ENCODE measurements at places on chromosomes 16 and 17.

- peak; percentile 8 for DNase-seq
Observed at GRCh38 chr16:11356573-11357331, 11.5 kb downstream of the RMI2 start.

DNA sequence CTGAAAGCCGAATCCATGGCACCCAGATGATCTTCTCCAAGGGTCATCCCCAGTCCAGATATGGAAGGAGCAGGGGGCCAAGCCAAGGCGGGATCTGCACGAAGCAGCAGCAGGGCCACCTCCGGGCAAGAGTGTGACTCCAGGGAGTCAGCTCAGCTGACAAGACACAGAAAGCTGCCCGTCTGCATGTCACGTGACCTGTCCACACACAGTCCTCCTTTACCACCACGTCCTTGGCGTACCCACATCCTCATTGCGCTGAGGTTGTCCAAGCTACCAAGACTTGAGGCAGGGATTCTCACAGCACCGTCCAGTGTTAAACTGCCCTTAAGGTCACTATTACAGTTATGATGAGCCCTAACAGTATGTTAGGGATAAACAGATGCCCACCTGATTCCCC is 11.3 kb upstream of the CYTH1 start:
- no peak for DNase-seq

GRCh38 chr16:80710918-80711317 is 93.5 kb downstream of the CDYL2 start:
- no peak for DNase-seq

- DNase-seq: no peak
Observed at GRCh38 chr16:77898671-77899211, 110.4 kb downstream of the VAT1L start.

DNA sequence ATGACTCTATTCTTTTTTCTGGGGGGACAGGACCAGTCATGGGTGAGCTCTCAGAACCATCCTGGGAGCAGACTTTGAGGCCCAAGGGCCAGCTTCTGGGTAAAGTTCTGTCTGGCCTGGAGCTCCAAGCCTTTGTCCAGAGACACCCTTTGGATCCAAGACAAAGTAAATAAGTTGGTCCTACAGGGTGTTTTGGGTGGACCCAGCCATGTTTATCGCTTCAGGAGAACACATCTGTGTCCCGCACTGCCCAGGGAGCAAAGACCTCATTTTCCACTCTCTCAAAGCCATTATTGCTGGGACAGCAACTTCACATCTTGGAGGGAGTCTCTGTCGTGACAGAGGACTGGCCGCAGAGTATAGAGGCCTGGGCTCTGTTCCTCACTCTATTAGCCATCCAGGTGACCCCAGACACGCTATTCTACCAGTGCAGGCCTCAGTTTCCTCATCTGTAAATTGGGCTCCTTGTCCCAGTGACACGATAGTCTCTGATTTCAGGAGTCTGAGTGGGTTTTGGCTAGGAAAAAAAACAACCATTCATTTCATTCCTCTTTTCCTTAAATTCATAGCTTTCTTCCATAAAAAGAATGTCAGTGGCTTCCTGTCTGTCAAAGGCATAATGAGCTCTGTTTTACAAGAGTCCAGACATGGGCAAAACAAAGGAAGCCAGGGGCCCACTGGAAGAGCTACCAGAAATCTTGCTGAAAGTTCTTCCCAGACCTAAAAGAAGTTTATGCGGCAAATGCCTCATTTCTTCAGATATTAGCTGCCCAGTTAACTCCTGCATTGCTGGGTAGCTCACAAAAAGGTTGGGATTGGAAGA is 62.4 kb downstream of the PECAM1 start:
- DNase-seq: no peak

DNA sequence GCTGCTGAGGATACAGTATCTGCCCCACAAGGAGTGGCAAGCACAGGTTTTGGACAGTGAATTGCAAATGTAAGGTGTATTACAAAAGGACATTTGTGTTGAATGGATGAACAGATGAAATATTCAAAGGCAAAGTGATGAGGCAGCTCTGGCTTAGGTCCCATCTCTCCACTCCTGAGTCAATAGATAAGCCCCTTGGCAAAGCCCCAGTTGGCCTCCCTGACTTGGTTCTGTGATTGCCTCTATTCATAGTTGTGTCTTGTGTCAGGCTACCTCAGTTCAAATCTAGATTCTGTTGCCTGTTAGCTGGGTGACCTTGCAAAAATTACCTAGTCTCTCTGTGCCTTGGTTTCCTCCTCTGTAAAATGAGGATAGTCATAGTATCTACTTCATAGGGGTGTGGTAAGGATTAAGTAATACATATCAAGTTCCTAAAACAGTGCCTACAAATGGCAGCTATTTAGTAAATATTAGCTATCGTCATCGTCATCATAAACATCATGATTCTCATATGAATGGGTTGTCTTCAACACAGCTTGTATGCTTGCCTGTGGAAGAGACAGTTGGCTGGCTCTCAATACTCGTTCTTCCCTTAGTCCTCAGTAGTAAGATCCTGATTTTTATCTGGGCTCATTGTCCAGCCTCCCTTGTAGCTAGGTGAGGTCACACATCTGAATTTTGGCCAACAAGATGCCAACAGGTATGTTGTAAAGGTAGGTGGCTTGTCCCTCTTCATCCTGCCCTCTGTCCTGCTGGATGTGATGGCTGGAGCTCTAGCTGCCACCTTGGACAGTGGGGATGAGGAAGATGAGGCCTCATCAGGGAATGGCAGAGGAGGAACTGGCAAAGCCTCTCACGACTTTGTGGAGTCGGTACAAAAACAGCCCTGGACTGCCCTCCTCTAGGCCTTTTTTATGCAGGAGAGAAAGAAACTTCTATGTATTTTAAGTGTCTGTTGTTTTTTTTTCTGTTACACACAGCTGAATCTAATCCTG is 2.1 kb upstream of the MFAP4 start:
- DNase-seq: no peak

- DNase-seq: no peak
Observed at GRCh38 chr16:67137605-67138004, 13.2 kb downstream of the B3GNT9 start.

- no peak for DNase-seq
Observed at GRCh38 chr16:67770346-67770991, 35.9 kb downstream of the RANBP10 start.

DNA sequence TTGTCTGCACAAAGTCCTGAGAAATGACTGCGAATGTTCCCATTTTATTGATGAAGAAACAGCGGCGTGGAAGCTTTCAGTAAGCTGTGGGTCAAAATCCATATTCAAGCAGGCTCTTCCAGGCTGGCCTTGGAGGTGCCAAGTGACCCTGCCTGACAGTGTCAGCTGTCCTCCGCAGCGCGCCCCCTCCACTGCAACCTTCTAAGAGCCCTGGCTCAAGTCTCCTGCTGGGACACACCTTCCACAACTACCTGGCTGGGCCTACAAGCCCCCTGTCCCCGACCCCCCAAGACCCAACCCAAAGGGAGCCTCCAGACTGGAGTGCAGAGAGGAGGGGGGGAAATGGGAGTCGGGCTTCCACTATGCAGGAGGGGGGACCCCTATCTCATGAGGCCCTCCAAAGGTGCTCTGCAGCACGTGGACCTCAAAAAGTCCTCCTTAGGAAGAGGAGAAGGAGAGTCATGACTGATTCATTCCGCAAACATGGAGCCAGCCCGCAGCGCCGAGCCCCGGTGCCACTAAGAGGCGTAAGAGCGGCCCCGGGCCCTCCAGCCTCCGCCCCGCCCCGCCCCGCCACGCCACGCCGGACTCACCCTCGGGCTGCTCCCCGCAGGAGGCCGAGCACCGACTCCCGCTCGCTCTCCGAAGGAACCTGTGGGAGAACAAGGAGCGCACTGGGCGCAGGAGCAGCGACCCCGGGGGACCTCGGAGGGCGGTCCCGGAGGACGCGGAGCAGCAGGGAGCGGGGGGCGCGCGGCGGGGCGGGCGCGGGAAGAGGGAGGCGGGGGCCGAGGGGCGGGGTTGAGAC is 574 bp downstream of the MPP3 start:
- DNase-seq: no peak

DNA sequence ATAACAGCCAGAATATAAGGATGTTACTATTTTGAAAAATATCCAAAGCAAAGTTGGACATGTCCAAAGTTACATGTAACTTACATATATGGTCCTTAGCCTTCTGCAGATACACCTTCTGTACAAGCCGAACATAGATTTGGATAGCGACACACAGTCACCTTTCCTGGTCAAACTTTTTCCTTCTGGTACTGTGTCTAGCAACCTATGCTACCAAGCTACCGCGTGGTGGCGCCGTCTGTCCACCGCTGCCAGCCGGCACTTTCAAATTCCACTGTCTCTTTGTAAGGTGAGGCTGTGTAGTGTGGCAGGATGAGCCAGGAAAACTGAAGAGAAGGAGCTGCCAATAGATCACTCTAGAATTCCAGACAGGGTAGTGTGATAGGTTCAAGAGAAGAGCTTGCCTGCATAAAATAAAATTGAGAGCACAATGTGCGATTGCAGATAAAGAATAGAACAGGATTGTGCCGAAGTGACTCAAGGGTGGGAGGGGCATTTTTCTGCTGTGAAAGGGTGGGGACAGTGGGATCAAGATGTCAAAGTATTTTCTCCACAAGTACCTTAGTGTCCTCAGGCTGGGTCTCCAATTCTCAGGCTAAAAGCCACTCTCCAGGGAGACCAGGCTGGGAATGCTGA is 366.9 kb downstream of the SLC39A11 start:
- DNase-seq: peak; percentile 2

DNA sequence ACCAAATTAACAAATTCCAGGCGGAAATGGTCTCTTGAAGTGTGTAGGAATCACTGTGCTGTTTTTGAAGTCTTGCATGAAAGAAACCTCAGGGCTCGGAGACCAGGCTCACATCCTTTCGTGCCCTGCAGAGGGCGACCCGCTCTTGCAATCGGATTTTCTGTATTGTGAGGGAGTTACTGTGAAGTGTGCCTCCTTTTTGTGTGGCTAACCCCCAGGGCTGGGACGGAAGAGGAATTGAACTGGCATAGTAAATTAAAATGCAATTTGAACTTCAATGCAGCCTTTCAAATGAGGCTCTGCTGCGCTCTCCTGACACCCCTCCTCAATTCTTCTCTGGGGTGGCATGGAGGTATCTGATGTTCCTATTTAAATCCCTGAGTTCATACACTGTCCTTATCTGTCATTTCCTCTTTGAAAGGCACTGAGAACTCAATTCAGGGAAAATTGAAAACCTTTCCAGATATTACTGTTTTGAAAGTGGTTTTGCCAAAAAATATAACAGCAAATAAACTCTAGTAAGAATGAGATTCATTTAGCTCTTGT is 51.5 kb upstream of the MGAT5B start:
- peak; percentile 23 for DNase-seq

All from hypothalamus (tissue), 51 donors.